ENCODE measurements at places on chromosomes 11 and 22.

DNA sequence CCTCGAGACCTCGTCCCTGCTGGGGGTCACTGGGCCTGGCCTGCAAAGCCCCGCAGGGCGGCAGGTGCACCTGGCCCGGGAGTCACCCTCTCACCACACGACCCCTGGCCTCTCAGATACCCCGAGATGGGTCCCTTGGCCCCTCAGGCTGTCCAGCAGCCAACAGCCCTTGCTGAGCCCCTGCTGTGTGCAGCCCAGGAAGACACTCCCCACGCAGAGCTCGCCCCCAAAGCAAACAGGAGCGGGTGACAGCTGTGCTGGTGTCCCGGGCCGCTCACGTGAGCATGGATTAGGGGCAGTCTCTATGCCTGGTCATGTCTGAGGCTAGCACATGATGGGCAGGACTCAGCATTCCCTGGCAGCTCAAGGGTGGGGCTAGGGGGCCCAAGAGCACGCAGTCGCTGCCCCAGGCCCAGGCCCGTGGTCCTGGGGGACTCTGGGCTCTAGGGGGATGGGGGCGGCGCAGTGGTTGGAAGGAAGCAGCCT is 31.3 kb downstream of the WNT7B start:
- no peak for DNase-seq

DNA sequence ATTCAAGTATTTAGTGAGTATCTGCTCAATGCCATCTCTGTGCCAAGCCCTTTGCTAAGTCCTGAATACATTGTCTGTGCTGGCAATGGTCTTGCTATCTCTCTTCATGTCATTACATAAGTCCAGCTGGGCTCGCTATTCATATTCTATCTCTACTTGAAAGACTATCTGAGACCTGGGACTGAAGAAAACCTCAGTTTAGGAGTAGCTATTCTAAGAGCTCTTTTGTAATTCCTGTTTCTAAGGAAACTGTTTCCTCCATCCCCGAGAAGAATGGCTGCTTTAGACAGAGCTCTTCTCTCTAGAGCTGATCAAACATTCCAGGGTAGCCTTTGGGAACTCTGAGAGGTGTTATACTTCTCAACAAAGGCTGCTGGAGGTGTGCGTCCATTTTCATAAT is 33.0 kb downstream of the SLC17A6 start:
- DNase-seq, result no peak

DNA sequence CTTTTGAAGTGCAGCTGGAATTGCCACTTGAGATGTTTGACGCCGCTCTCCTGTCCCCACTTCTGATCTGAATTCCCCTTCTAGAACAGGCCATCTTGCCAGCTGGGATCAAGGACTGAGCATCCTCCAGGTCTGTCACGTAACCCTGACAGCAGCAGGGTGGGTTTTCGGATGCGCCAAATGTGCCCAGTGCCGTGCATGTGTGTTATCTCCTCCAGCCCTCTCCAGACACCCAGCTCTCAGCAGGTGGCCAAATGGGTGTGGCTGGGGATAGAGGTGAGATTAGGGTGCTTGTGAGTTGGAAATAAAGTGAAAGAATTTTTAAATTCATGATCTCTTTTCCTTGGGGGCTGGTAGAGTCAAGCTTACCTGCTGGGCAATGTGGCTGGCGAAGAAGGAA is 3.3 kb downstream of the OSBP2 start:
- DNase-seq, result no peak

DNA sequence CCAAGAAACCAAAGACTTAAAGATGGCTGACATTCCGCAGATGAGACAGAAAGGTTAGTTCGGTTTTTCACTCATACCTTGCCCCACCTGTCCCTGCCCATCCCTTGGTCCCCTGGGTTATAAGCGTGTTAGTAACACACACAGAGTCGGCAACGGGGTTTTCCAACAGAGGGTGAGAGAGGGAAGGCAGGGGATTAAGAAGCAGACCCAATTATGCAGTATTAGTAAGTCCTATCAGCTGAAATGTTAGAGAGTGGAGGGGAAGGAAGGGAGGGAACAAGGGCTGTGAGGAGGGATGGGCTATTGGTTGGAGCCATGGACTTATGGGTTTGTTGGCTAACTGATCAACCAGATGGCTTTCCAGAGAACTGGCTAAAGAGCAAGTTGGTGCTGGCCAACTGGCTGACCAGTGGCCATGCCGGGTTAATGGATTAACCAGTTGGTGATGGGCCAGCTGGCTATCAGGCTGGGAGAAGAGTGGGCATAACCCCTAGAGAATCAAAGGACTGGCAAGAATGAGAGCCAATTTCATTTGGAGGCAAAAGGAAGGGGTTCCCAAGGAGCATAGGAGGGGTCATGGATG is 45.5 kb downstream of the NRXN2 start:
- no peak for DNase-seq

- no peak for DNase-seq
Observed at GRCh38 chr22:46857142-46857884, 94.9 kb downstream of the TBC1D22A start.

- no peak for DNase-seq
Observed at GRCh38 chr22:33325232-33326004, 267.2 kb upstream of the SYN3 start.

- no peak for DNase-seq
Observed at GRCh38 chr11:92769112-92769511, 200.3 kb upstream of the MTNR1B start.

Measured in C1 segment of cervical spinal cord (tissue), 14 donors.